ENCODE measurements at places on chromosomes 6 and 20.

DNA sequence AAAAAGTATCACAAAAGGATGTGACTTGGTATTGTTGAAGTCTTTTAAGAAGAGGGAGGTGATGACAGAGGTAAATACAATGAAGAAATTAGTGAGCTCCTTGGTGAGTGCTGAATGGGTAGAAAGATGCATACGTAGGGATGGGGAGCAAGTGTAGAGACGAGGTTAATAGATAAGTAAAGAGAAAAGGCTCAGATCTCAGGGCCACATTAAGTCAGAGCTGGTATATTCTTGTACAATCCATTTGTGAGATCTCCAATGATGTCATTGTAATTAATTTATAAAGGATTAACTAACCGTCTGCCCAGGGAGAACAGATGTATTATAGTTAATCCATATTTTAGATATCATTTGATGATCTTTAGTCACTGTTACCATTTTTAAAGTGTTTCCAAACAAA lies 43.4 kb downstream of the SMPDL3A start:
- no peak for DNase-seq

DNA sequence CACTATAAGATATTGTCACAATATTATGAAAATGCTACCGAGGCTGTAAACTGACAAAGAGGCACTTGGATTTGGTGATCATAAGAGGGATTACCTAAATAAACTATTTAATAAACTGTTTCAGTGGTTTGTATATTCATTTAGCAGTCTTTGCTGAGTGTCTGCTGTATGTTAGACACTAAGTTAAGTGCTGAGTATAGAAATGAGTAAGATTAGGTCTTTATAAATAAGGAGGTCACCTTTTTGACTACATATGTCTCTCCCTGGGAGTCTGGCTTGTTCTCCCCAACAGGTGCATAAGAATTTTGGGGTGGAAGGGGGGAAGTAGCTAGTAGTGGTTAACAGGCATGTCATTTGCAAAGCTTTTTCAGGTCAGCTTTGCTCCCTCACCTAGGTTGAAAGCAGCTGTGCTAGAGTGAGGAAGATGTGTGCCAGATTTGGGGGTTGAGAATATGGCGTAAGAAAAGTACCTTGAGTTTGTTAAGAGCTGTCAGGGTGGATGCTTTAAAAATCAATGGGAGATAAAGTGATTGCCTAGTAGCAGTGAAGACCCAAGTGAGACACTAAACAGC lies 246.3 kb downstream of the ZFAND3 start:
- DNase-seq, result no peak

- DNase-seq, result no peak
Observed at GRCh38 chr6:50825375-50826036, 6.8 kb downstream of the TFAP2B start.

DNA sequence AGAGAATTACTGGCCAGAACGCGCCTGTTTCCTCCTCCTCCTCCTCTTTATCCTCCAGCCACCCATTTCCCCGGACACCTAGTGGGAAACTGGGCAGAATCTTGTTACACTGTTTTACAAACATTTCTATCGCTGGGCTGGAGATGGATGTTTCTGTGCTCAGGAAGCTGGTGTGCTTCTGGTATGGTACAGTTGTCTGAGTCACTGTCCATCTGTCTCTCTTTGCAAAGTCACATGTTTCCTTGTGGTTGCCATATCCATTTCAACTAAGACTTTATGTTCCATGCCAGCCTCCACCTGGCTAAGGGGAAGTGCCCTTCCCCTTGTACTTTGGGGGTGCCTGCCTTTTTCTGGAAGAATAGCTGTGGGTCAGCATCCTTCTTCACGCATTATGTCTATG lies 52.9 kb upstream of the SLC22A16 start:
- no peak for DNase-seq
